Hypothalamus (tissue), 51 donors: ENCODE measurements at places on chromosomes 4 and X.

DNA sequence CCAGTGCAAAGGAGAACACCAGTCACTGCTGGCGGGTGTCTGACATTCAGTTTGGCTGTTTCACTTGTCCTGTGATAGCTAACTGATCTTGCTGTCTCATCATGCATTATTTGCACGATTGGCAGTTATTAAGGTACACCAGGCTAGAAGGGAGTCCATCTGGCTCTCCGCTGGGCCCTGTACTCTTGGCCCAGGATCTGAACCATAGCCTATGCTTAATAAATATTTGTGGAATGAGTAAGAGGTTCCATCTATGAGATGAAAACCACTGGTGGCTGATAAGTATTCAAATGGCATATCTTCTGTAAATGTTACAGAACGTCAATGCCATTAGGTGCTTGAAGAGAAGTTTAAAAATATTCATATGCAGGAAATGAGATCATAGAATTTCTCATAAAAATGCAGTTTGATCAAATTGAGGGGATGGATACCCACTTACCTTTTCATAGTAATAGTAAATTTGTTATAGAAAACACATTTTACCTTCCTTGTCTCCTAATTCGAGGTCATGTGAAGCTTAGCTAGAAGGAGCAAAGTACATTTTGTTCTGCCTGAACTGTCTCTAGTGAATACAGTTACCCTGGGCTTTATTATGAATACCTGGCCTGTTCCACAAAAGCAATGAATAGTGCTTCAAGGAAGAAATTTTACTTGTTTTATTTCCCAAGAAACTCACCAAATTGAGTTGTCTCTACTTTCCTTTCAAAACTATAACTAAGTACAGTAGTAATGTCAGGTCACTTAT is 213.5 kb downstream of the CBR4 start:
- no peak for DNase-seq

GRCh38 chr4:2767705-2768074 is 11.6 kb upstream of the TNIP2 start:
- no peak for DNase-seq

DNA sequence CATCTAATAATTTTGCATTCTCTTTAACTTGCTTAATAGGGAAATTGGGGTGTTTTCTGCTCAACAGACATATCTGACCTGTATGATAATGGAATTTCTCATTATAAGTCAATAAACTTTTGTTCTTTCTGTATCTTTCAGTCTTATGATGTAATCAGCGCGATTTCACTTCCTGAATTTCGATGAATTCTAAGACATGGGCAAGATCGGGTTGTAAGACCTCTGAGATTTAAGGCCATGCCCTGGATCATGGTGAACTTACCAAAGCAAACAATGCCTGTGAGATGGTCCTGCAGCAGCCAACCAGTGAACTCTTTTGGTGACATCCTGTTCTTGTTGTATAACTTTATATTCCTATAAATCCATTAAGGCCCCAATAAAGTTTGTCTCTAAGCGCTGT is 88.1 kb downstream of the NBDY start:
- DNase-seq = no peak

- DNase-seq = no peak
Observed at GRCh38 chr4:38078590-38079421, 118.6 kb downstream of the PTTG2 start.

DNA sequence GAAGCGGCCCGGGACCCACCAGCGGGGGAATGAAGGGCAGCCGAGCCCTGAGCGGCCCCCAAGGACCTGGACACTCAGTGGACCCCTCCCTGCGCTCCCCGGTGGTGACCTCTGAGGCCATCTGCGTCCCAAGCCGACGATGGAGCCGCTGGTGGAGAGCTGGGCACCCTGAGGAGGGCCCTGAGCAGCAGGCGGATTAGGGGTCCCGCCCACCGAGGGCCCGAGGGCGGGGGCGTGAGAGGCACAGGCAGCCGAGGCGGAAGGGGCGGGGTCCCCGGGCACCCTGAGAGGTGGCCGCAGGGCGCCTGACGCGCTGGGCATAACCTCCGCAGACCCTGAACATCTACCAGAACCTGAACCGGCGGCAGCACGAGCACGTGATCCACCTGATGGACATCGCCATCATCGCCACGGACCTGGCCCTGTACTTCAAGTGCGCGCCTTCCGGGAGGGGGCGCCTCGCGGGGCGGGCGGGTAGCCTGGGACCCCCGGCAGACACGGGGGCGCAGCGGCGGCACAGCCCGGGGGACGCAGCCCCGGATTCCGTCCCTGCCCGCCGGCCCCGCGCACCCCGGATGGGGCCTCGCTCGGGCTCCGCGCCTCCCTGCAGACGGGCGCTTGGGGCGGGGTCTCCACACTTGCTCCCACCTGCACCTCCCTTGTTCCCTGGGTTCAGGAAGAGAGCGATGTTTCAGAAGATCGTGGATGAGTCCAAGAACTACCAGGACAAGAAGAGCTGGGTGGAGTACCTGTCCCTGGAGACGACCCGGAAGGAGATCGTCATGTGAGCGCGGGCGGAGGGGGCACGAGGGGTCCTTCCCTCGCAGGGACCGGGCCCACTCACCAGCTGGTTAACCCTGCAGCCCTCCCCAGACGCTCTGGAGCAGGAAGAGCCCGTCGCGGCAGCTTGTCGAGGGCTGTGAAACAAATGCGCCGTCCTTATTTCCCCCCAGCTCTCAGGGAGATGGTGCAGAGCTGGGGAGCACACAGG is 10.3 kb downstream of the ATP5ME start:
- no peak for DNase-seq

- DNase-seq = no peak
Observed at GRCh38 chrX:10467793-10468192, 152.6 kb downstream of the MID1 start.

DNA sequence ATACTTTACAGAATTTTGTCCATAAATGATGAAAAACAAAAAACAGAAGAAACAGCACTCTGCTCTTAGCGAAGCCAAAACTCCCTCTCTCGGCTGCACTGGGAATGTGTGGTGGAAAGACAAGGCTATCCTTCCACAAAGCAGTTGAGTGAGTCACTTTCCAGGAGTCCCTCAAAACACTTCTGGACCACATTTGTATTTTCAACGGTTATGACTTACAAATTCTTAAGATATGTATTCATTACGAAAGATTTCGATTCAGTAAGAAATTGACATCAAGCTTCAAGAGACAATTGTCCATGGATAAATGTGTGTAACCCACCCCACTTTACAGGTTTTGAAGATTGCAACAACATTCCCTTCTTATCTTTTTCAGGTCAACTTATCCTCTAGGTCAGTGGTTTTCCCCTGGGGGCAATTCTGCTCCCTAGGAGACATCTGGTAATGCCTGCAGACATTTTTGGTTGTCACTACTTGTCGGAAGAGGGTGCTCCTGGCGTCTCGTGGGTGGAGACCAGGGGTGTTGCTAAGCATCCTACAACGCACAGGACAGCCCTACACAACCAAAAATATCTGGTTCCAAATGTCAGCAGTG is 66.7 kb upstream of the MTNR1A start:
- no peak for DNase-seq

DNA sequence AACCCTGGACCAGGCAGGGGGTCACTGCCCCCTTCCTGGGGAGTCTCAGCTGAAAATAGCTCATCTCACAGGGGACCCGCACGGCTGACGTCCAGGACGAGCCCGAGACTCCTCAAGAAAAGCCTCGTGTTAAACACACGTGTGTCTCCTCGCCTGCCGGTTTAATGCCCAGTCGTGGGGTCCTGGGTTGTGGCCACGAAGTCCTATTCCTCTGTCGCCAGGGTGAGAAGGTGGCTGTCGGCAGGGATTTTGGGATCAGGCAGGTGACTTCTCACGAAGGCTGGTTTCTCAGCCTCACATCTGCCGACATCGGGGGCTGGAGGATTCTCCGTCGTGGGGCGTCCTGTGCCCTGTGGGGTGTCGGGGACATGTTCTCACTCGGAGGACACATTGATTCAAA is 44.3 kb upstream of the PPP2R3B start:
- DNase-seq = no peak

DNA sequence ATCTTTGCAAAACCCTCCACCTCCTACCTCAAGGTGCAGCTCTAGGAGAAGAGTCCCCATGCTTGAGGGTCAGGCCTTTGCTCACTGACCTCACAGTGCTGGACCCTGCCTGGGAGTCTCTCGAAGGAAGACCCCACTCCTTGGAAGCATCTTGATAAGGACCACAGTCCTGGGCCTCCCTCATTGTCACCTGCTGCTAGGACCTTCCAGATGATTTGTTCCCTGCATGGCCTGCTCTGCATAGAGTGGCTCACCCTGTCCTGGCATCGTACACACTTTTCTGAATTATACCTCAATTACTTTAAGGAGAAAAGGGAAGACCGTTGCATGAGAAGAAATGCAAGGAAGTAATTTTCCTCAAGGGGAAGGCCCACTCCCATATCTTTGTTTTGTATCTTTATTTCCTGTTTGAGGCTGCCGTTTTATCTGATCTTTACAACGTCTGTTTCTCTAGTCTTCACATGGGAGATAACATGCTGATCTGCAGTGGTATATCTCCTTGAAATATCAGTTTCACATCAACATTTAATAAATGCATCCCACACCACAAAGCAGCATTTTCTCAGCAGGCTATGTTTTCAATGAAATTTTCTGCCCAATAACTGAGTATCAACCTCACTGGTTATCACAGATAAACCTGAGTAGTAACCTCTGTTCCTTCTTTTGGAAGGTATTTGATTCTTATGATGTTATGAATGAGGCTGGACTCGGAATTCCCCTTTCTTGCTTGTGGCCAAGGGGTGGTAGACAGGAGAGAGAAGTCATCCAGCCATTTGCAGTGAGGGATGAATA is 15.0 kb upstream of the AKAP17A start:
- no peak for DNase-seq

GRCh38 chrX:40806513-40807220 is 71.3 kb upstream of the MED14 start:
- no peak for DNase-seq

DNA sequence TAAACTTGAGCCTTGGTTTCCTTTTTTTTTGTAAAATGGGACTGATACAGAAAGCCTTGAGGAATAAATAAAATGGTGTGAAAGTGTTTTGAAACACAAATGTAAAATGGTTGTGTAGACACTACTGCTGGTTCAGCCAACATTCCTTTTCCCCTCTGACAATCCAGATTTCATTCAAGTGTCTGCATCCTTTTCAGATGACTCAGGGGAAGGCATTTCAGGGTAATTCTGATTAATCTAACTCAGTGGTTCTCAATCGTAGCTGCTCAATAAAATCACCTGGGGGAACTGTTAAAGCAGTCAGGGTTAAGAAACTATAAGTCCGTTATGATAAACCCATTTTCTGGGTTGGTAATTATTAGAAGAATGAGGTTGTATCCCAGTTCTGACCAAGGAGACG is 4.6 kb downstream of the ARHGAP10 start:
- DNase-seq = no peak

DNA sequence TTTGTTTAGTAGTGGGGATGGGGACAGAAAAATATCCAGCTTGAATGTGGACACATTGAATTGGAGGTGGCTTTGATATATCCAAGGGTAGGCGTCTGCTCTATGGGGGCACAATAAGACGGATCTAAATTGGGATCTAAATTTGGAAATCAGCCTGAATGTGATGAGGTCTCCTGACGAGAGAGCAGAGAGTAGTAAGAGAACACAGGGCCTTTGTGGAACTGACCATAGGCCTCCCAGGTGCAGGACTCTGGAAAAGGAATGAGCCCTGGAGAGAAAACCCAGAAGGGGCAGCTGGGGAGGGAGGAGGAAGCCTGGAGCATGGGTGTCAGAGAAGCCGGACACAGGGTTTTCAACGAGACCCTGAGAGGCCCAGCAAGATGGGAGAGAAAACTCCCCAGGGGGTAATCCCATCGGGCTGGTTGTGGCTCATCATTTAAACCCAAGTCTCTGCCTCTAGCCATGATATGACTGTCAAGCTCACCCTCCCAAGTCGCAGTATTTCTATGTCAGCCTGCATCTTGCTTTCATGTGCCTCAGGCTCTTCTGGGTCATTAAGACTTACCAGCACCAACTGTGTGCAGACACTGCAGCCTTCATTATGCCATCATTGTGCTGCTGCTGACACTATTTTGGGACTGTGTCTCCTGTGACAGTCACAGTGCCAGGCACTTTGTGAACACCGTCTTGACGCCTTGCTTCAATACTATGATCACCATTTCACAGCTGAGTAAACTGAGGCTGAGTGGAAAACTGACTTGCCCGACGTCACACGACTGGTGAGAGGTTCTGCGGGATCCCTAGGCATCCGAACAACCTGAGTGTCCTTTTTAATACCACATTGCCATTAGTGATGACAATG is 57.1 kb downstream of the ANAPC4 start:
- DNase-seq = no peak

DNA sequence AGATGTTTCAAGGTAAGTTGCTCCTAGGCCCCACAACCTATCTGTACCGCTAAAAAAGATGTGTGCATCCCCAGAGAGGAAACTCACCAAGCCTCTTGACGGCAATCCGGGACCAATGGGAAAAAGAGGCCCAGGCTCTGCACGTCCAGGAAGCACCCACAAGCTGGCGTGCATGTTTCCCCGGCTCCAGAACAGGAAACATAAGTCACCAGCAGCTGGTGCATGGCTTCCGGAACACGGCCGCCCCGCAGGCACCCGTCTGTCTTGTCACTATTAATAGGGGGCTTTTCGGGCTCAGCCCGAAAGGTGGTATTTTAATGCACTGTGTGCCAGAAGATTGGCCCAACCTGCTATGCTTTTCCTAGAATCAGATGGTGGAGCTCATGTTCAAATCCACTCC is 22.2 kb downstream of the CRMP1 start:
- DNase-seq = no peak

GRCh38 chr4:181991369-181992108 is 251.7 kb upstream of the TENM3 start:
- DNase-seq = no peak

DNA sequence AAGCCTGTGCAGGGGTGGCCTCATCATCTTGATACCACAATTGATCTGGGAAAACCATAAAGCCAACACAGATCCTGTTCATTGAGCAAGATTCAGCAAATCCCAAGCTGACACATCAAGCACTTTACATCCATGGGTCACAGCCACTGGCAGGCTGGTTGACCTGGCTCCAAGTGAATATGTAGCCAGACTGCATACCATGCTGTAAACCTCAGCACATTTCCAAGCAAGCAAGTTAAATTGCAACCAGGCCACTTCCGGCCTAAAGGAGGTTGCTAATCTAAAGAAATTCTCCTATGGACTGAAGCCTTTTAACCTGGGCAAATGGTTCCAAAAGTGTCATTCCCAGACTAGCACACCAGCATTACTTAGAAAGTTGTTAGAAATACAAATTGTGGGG is 54.4 kb upstream of the USP26 start:
- no peak for DNase-seq

GRCh38 chrX:152810403-152810802 is 20.2 kb downstream of the CETN2 start:
- no peak for DNase-seq

DNA sequence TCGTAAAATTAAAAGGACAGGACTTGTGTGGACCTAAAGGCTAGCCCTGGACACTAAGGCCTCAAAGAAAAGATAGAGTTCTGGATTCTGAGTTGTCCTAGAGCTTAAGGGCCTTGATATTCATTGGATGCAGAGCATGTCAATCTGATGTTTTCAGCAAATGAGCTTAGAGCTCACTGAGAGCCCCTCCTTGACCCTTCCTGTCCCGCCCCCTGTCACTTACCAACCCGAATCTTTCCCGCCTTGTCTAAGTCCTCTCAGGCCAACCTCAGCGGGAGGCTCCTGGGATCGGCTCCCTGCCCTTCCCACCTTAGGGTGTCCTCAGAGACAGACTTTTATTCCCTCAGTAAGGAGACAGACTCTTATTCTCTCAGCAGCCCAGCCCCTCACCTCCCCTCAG is at the start of gene CT47C1:
Gene CT47C1 (plus strand): TSS at position 250 of the 400 bp plus-strand sequence. CDS start 233 bp downstream, outside the sequence.
- no peak for DNase-seq

- DNase-seq = no peak
Observed at GRCh38 chrX:126265116-126265515, 99.0 kb upstream of the DCAF12L2 start.

- no peak for DNase-seq
Observed at GRCh38 chr4:142065086-142065647, 428.8 kb downstream of the IL15 start.
